GM23248 (cell line): ENCODE measurements at places on chromosomes 6 and 20. TPM values are rescaled to one million over a fixed set of nuclear protein-coding genes. Genes with fewer than 3 reads are reported as not detected.

DNA sequence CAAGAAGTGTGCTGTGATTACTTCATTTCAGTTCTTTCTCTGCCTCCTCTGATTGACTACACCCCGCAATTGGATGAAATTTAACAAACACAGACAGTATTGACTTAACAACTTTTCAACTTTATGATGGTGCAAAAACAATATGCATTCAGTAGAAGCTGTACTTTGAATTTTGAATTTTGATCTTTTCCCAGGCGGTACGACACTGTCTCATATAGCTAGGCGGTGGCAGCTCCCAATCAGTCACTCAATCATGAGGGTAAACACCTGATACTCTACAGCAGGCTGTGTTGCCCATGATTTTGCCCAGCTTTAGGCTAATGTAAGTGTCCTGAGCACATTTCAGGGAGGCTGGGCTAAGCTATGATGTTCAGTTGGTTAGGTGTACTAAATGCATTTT, 47.6 kb upstream of the MYLIP start:
- no peak for DNase-seq

GSTA3 gene
- not detected in 2 replicates for total RNA-seq

IRF4 gene
- not detected in 2 replicates for total RNA-seq

PPP1R3G gene
- 1.5 and 2.6 TPM in 2 replicates for total RNA-seq

CST4 gene
- not detected in 2 replicates for total RNA-seq

GRCh38 chr6:123655521-123656306, 19.0 kb upstream of the TRDN start:
- DNase-seq, result peak; percentile 57

DNA sequence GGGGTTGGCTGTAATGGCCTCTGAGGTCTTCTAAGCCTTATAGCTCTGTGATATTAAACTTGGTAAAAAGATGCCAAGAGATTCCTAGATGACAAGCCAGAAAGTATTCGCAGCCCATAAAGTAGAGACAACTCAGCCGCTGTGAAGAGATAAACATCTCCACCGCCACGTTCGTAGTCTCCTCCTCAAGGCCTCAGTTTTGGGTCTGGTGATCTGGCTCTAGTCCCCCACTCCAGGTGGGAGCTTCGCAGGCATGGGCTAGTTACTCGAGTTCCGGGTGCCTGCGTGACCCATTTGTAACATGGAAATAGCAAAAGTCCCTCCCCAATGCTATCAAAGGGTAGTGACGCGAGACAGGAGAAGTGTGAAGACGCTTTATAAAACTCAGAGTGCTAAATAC, 28.3 kb upstream of the AFDN start:
- no peak for DNase-seq

DNA sequence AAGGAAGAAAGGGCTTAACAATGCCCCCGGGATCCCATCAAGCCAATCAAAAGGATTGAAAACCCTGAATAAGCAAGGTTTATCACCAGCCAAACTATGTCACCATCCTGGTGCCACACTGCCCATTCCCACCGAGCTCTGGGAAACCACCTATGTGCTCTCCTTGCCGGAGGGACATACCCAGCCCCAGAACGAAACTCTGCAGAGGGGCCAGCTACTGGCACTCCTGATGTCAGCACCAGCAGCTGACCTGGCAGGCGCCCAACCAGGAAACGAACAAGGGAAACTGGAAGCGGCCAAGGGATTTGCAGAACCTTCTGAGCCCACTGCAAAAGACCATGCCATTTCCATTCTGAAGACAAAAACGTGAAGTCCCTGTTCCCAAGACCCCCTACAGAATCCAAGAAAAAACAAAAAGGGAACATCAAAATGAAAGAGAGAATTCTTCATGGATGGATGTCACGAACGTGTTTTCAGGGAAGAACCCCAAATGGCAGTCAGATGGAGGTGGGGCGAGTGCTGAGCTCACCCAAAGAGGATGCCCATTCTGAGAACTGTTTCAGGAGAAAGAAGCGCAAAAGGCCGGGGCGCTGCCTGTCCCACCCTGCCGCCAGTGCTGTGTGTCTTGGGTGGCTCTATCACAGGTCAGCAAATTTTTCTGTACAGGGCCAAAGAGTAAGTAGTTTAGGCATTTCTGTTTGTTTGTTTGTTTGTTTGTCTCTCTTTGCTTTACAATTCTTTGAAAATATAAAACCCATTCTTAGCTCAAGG, 305.2 kb downstream of the ESR1 start:
- no peak for DNase-seq

GRCh38 chr6:124999105-124999764, 37.0 kb downstream of the RNF217 start:
- DNase-seq, result no peak

SLC35F1 gene
- total RNA-seq, result 0.76 TPM in 1 of 2 replicates, not detected in the other

SLC22A2 gene
- total RNA-seq, result not detected in 2 replicates

KIAA0408 gene
- total RNA-seq, result 1.4 and 3.2 TPM in 2 replicates

SNAP25 gene
- total RNA-seq, result not detected in 2 replicates

OPN5 gene
- total RNA-seq, result not detected in 2 replicates
